ENCODE measurements at places on chromosomes 16 and 17.
A peak's percentile ranks its signal among the peaks of the same experiment; 100 is the strongest.

DNA sequence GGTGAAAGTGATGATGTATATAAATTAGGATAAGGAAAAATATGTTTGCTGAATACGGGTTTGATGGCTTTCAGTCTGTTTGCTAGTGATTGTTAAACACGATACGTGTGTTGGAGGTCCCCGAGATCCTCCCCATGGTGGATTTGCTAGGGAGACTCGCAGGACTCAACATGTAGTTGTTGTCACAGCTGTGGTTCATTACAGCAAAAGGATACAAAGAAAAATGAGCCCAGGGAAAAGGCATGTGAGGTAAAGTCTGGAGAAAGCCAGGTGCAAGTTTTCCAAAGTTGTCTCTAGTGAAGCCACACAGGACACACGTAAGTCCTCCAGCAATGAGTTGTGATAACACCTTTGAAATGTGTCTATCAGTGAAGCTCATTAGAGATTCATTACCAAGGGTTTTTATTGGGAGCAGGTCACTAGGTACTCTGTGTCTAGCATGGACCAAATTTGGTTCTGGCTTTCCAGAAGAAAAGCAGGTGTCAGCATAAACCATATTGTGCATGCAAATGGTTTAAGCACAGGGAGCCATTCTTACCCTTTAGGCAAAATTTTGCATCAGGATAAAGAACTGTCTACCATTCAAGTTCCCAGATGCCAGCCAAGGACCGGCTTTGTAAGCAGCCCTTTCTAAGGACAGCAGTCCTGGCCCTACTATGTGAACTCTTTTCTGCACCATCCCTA, 215.2 kb upstream of the WSCD1 start:
- DNase-seq: no peak

DNA sequence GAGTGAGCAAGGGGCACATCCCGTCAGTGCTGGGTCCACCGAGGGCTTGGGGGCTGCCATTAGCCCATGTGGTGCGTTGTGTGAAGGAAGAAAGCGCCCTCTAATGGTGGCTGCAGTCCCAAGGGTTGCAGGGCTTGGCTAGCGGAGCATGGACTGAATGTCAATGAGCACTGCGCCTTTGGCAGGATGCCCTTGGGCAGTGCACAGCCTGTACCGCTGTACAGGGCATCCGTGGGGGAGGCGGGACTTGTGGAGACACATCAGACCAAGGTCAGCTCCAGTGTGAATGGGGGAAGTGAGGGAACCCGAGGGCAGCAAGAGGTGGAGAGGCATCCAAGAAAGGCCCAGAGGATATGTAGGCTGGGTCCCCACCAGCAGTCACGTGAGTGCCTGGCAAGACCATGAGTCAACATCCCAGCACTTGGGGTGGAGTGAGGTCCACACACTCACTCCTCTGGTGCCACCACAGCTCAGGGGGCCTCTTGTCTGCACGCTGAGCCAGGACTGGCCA, 75.5 kb upstream of the MED9 start:
- no peak for DNase-seq

- peak; percentile 8 for DNase-seq
Observed at GRCh38 chr17:3639981-3640596, 3.5 kb downstream of the CTNS start.

- no peak for DNase-seq
Observed at GRCh38 chr17:28096756-28097155, 54.3 kb downstream of the NLK start.

GRCh38 chr17:78458736-78459335, 80.4 kb downstream of the PGS1 start:
- no peak for DNase-seq
